ENCODE measurements at places on chromosomes 6 and 20.

DNA sequence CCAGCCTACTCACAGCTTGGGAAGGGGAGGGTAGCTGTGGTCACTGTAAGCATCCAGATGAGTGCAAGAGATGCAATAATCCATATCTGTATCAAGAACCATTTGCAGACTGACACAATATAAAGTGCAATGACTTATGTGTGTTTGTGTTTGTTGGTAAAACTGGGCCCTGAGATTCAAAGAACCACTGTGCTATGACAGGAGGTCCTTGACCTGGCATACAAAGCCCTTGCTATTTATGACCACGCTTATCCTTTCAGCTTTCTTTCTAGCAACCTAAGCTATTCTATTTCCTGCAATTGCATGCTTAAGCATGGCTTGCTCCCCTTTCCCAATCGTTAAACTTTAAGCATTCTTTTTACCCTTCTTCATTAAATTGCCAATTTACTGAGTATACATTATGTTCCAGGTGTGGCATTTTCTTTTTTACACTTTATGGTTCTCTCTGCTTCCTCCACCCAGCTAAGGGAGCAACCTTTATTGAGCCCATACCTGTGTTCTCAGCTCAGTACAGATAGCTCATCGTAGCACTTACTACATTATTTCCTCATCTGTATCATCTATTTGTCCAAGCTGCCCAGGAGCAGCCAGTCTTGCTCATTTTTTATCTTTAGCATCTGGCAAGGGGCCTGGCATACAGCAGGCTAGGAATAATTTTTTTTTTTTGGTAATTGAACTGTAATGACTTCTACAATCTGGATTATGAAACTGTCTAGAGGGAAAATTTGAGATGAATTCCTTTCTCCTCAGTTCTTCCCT, 3.5 kb downstream of the MCUR1 start:
- no peak for DNase-seq

GRCh38 chr6:34616227-34616585, 60.1 kb upstream of the SPDEF start:
- no peak for DNase-seq

GRCh38 chr6:47200536-47201334, 109.0 kb downstream of the TNFRSF21 start:
- no peak for DNase-seq

GRCh38 chr6:7204726-7205125, 97.0 kb downstream of the RREB1 start:
- DNase-seq, result no peak

DNA sequence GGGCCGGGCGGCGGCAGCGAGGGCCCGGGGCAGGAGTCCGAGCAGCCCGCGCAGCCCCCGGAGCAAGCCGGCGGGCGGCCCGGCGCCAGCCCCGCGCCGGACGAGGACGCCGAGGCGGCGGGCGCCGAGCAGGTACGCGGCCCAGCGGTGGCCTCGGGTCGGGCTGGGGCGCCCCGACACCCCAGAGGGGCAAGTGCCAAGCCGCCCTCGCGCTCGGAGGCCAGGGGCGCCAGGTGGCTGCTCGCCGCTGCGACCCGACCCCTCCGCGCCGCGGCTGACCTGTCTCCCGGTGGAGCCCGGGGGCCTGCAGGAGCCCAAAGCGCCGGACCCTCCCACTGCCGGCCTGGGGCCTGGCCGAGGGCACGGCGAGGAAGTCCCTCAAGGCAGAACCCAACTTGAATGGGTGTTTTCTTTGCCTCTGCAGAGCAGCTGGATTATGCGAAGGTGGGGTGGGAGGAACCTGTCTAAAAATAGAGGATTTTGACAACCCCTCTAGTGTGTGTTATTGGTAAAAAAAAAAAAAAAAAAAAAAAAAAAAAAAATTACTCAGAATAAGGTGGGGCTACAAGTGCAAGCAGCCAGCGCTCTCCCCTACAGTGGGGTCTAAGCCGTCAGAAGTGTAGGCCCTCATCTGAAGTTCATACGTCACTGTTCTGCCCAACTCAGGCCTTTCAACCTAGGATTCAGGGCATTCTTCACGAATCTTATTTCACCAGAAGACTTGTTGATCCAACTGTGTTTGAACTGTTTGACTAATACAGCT, 609 bp downstream of the OGFRL1 start:
- peak; percentile 43 for DNase-seq

DNA sequence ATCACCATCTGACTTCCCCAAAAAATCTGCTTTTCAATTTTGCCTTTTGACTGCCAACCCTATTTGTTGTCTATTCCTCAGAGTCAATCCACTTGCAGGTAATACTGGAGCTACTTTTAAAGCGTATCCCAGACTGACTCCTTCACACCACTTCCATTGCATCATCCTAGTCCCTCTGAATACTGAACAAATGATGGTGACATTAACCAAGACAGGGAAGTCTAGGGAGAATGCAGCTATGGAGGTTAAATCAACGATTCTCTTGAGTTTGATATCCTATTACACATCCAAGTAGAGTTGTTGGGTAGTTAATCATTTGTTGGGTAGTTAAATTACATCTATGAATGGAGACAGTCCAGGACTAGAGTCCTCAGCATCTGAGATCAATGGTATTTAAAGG, 2.0 kb downstream of the OGFRL1 start:
- peak; percentile 31 for DNase-seq

GRCh38 chr6:128990915-128991314, 108.0 kb downstream of the LAMA2 start:
- no peak for DNase-seq

GRCh38 chr6:26087284-26088115, at the start of gene HFE:
TSS of gene HFE (plus strand) at chr6:26087429. CDS start at chr6:26087441, 12 bp downstream.
- peak; percentile 52 for DNase-seq

- DNase-seq, result no peak
Measured at GRCh38 chr20:17683218-17684076, 1.4 kb upstream of the RRBP1 start.

DNA sequence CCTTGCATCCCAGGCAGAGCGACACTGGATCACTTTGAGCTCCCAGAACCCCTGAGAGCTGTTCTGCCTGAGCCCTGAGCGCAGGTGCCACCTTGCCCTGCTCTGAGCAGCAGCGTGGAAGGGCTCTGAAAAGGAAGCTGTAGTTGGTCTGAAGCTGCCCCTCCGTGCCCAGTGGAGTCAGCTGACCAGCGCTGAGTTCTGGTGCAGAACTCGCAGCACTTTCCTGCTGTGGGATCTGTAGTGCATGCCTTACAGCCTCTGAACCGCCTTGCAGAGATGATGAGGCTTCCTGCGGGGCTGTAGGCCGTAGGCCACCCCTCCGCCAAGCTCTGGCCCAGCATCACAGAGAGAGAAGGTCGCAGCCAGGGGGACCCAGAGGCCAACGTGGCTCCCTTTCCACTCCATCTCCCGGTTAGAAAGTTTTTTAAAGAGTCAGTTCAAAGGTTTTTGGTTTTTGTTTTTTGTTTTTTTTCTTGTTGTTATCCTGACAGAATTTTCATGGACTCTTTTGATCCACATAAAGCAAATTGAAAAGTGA, 158.3 kb upstream of the CST7 start:
- no peak for DNase-seq

- peak; percentile 6 for DNase-seq
Measured at GRCh38 chr6:43972179-43972912, 154.9 kb downstream of the MRPL14 start.

- DNase-seq, result no peak
Measured at GRCh38 chr6:558959-559358, 97.9 kb downstream of the HUS1B start.

- no peak for DNase-seq
Measured at GRCh38 chr20:62011403-62011790, 54.3 kb downstream of the TAF4 start.

DNA sequence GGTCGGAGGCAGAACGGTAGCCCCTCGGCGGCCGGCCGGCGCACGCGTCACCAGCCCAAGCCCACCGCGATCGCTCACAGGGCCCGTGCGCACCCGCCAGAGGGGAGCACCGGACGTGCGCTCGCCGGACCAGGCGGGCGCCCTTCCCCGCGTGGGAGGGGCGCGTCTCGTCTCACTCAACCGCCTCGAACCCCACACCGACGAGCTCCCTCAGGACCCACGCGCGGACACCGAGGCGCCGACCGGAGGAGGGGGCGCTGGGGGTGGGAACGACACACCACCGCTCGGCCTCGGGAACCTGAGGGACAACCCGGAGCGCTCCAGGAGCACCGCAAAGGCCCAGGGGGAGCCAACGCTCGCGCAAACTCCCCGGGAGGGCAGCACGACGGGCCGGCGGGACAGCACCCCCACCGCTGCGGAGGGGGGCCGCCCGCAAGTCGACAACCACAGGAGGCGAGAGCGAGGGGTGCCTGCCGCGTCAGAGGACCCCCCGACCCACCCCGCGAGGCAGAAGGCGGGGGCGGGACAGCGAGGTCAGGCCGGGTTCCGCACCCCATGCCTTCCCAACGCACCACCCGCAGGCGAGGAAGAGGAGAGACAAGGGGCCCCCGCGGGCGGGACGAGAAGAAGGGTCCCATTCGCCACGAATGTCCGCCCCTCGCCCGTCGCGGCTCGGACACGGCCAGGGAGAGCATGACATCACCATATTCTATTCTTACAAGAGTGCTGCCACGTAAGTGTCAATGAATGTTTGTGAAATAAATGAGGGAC, 512.7 kb upstream of the ZNF337 start:
- DNase-seq, result no peak

GRCh38 chr6:132131758-132132157, 180.6 kb upstream of the CCN2 start:
- no peak for DNase-seq

DNA sequence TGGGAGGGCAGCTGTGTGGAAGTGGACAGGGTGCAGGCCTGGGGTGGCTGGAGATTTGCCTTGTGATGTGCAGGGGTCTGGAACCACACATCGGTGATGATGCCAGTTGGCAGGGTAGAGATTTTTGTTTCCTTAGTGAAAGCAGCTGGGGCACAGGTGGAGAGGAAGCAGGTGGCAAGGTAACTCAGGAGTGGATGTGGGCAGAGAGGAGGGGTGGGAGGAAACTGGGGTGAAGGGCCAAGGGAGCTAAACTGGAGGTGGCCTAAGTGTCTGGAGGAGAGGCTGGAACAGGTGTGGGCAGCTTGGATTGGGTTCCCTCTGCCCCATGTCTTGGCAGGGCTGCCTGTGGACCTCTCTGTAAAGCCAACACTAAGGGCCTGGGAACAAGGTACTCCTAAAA, 4.7 kb upstream of the SCUBE3 start:
- DNase-seq, result no peak

DNA sequence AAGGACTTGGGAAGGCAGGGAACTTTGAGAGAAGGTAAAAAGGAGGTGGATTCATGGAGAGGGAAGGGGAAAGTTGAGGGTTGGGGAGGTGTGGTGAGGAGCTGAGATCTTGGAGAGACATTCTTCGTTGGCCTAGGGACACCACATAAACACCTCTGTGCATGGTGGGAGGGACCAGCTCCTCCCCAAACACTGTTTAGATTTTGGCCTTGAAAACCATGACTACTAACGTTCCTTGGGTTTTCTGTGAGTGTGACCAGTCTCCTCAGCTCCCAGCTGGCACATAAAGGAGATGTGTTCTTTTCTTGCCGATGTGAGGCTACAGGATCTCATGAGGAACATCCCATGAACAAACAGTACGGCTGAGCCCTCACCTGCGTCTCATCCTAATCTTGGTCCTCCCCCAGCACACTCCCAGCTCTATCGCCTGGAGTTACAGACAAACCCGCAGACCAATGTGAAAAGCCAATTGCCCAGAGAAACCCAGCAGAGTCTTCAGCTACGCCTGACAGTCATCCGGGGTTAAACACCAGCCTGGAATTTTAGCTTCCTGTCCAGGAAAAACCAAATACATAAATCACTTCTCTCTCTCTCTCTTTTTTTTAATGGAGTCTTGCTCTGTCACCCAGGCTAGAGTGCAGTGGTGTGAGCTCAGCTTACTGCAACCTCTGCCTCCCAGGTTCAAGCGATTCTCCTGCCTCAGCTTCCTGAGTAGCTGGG, 22.0 kb upstream of the DDR1 start:
- DNase-seq, result no peak

- no peak for DNase-seq
Measured at GRCh38 chr6:16809753-16810358, 48.6 kb upstream of the ATXN1 start.

DNA sequence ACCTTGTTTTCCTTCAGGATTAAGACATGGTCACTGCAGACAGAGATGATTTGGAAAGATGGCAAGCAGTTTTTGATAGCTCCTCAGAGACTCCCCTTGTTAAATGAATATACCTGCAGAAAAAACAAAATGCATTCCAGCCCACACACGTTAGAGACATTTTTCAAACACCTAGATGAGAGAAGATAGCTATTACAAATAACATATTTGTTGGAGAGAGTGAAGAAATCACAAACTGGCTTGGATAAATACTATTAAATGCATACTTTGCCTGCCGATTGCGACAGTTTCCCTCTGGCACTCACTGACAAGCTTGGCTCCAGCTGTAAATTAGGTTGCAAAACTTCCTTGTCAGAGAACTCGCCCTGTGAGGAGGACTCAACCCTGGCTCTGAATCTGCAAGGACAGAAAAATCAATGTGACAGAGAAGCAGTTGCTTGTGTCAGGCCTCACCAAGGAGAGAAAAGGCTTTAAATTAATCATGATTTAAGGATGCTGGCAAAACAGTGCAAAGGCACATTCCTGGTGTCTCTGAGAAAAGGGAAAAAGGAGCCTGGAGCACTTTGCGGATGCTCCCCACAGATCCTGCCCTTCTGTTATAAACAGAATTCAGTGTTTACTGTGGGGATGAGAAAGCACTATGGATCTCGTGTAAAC, 423.7 kb upstream of the MARCKS start:
- peak; percentile 13 for DNase-seq

- peak; percentile 20 for DNase-seq
Measured at GRCh38 chr6:90403489-90404381, 107.1 kb upstream of the BACH2 start.

DNA sequence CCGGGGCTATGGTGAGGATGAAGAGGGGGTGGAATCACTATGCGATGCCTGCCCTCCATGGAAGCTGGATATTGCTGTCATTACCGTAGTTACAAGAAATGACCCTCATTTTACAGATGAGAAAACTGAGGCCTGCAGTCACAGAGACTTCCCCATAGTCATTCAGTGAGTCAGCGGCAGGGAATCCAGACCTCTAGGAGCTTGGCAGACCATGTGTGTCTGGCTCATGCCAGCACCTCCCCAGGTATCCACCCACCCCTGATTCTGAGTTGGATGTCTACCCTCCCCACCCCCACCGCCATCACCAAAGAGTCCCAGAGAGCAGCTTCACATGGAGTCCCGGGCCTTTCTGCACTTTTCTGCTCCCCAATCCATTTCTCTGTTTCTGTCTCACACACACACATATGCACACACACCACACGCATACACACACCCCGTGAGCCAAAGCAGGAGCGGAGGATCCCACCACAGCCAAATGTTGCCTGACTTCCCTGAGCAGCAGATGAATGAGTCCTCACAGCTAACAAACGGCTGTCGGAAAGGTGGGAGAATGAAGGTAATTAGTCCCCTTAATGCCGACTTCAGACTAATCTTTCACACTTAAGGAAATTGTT, 24.8 kb downstream of the CDH22 start:
- no peak for DNase-seq

DNA sequence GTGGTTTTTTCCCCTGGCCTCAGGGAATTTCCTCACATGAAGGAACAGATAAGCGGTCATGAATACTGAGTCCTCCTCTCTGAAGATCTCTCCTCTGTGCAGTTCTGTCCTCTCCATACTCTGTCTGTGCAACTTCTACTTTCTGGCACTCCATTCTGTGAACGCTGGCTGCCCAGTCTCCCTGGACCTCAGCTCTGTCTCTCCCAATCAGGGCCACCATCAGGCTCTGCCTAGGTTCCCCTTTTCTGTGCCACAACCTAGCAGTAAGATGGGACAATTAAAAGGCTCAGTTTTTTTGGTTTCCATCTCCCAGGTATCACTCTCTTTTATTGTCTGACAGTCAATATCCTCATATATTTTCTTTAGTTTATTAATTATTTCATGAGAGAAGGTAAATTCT, 4.8 kb upstream of the ADGB start:
- DNase-seq, result peak; percentile 45

GRCh38 chr6:87590990-87591389, 1.1 kb downstream of the ORC3 start:
- no peak for DNase-seq

Data from pons (tissue), 1 donor.